ENCODE measurements at places on chromosomes 7 and 10.

DNA sequence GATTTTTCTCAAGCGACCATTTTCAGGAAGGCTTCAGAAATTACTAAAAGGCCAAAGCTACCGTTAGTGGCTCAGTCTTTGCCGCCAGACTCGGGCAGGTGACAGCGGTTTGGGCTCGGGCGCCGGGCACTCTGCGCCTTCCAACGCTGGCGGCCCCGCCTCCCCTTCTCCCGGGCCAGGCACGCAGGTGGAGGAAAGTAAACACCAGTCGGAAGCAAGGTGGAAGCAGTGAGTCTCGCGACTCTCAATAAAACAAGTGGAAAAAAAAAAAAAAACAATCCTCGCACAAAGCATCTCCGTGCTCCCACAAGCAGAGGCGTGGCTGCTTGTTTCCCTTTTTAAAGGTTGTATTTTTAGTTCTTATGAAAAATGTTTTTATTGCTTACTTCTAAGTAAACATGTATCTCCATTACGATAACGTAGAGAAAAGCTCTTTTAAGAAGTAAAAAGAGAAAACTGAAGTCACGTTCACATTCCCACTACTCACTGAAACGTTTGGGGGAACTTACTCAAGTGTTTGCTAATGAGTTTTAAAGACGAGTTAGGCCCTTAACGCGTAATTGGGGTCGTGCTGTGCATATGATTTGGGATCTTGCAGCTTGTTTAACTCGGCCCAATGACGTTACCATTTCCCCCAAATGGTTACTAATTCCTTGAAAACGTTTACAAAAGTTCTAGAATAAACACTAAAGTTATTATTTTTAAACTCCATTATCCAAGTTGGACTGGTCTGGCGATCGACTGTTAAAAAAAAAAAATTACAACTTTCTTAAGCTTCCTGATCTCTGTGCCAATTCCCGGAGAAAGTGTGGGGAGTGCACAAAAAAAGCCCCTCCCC lies 864 bp downstream of the CDCA7L start:
- peak; percentile 16 for DNase-seq

- DNase-seq: no peak
These were observed 83.2 kb upstream of the SFMBT2 start for GRCh38 chr10:7493996-7494395.

GRCh38 chr7:93938293-93938692 lies 16.8 kb downstream of the GNG11 start:
- DNase-seq: peak; percentile 73

DNA sequence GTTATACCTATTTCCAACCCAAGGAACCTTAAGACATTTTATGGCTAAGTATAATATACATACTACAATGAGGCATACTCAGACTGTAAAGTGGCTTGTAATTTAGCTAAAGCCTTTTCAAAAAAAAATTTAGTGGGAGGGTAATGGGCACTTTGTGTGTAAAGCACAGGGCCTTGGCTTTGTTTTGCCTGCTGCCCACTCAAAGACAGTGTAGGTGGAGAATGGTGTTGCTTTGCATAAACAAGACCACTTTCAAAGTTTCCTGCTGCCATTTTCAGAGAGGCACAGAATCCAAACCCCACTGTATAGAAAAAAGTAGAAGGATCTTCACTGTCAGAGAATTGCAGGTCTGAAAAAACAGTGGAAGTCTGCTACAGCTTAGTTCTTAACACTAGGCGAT lies 21.2 kb upstream of the SLC35B4 start:
- DNase-seq: no peak

- no peak for DNase-seq
These were observed 73.5 kb downstream of the CDK6 start for GRCh38 chr7:92762851-92763250.

DNA sequence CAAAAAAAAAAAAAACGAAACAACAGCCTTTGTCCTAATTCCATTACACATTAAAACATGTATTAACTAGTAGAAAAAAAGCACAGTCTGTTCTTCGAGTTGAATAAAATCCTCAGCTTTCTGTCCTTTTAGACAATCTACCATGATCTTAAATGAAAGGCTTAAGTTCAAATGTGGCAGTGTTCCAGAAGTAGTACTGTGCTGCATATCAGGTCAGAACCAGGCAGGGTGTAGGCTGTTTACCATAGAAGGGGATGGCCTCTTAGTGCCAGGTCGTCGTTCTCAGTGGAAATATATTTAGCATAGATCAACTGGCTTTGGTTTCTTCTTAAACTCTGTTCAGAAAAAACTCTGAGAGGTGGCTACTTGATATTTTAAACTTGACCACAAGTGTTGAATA lies 612.0 kb downstream of the CNTNAP2 start:
- DNase-seq: no peak

DNA sequence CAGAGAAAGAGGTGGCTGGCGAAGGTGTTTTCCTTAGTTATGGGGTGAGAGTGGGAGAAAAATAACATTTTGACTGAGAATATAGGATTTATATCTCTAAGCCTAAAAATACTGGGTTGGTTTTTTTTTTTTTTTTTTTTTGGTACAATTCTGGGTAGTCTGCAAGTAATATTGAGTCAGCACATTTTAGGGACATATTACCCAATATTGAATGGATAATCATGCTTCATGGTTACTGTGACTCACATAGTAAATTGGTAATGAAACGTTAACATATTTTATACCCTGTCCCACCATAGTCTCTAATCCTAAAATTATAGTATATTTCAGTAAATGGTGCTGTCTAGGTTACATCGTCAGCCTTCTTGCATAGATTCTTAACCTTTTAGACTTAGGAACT lies 91.4 kb downstream of the TPST1 start:
- DNase-seq: no peak

GRCh38 chr10:130900441-130901160 lies 410.9 kb downstream of the TCERG1L start:
- DNase-seq: no peak

- no peak for DNase-seq
These were observed 20.4 kb upstream of the INSYN2A start for GRCh38 chr10:127216786-127217185.

DNA sequence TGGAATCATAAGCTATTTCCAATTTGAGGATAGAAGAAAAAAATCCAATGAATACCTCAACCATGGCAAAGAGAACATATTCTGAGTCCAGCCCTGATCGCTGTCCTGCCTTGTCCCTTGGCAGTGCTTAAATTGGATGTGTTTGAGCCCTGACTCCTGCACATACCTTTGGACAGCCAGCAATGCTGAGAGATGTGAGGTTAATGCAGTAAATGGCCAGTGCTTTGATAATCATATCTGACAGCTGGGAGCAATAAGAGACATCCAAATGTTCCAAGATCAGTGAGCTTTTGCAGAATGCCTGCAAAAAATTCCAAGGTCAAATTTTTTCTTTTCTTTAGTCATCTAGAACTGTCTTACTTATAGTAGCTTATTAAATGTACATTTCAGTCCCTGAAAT lies 80.1 kb upstream of the LRRC17 start:
- no peak for DNase-seq

DNA sequence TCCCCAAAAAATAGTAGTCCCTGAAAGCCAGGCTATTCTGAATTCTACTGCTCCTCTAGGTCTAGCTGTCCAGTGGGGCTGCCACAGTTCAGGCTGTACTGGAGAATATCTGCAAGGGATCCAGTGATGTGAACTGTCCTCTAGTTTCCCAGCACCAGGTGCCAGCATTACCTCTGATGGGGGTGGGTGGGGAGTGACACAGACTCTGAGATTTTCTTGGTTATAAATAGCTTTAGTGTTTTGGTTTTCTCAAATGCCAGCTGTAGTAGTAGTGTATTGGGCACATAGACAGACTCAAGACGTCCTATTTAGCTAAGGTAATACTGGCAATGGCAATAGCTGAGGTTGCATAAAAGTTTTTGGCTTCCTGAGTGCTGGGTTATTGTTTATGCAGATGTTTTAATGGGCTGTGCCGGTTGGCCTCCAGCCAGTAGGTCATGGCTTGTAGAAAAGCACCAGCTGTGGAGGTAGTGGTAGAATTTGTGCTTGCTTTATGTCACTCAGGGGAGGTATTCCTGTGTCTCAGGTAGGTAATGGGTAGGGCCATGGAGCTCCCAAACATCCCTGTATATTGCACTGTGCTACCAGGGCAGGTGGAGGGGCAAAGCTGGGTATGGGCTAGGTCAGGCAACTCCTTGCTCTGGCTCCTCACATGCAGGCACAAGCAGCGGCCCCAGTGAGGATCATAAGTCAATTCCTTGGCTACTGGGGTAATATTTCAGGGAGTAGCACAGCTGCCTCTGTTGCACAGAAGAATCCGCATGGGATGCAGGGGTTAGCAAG lies 338.7 kb upstream of the LRRTM3 start:
- no peak for DNase-seq

DNA sequence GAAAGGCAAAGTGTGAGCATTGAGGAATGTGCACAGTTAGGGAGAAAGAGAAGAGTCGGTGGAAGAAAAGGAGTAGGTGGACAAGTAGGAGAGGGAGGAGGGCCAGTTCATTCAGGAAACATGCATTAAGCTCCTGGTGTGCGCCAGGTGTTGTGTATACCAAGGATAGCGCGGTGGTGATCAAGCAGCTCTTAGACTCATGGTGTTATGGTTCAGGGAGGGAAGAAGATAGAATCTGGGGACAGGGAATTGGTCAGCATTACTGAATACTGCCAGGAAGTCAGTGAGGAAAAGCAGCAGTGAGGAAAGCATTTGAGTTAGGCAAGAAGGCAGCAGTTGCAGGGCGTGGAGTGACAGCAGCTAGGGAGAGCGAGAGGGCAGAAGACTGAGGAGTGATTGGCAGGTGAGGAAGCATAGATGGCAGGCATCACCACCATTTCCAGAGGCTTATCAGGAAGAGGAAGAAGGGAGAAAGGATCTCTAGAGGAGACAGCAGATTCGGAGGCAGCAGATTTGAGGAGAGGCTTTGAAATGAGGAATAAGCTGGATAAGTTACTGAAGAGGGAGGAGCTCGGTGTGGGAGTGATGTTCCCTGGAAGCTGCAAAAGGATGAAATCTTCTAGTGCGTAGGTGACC lies 265.6 kb downstream of the GFRA1 start:
- DNase-seq: no peak

- no peak for DNase-seq
These were observed 38.9 kb downstream of the HK1 start for GRCh38 chr10:69317175-69317604.

GRCh38 chr7:26393818-26394217 lies 102.2 kb downstream of the SNX10 start:
- no peak for DNase-seq

- no peak for DNase-seq
These were observed 205.3 kb downstream of the BUB3 start for GRCh38 chr10:123359539-123359938.

DNA sequence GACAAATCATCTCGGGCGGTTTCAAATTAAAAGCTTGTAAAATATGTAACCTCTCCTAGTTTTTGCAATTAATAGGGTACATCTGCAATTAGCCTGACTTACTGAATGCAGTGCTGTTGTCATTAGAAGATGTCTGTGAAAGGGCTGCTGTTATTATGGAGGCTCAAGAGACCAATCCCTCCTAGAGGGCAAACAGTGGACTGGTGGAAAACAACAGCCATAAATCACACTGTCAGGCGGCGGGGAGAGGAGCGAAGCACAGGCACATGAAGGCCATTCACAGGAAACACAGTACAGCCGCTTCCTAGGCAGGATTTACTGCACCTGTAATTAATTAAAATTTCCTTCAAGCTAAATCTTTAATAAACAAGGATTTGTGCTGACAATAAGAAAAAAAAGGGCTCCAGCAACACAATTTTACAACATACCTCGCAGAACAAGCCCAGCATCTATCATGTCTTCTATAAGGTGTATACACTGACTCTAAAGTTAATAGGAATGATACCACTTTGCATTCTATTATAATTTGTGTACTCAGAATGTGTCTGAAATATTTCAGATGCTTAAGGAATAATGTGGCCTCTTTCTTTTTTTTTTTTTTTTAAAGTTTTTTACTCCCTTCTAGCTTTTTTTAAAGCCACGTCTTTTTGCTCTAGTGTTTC lies 50.7 kb downstream of the ERCC6 start:
- DNase-seq: peak; percentile 8

DNA sequence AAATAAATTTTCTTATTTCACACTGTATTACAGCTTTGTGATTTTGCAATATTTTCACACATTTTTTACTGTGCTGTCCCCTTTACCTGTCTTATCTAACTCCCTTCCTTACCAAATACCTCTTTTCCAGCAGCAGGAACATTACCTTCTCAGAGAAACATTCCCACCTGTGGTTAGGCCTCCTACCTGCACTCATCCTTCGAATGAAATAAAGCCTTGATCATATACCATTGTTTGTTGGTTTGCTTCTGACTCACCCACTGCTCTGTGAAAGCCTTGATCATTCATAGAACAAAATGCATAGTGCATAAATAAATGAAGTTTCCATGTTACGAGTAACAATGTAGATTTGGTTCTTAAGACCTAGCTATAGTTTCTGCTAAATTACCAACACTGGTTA lies 256.3 kb downstream of the ARL4A start:
- DNase-seq: no peak

- DNase-seq: no peak
These were observed 21.2 kb downstream of the OR9A2 start for GRCh38 chr7:143005632-143006260.

GRCh38 chr7:18295781-18296423 lies 199.6 kb upstream of the HDAC9 start:
- no peak for DNase-seq

GRCh38 chr7:962401-963081 lies 8.1 kb upstream of the ADAP1 start:
- DNase-seq: no peak

DNA sequence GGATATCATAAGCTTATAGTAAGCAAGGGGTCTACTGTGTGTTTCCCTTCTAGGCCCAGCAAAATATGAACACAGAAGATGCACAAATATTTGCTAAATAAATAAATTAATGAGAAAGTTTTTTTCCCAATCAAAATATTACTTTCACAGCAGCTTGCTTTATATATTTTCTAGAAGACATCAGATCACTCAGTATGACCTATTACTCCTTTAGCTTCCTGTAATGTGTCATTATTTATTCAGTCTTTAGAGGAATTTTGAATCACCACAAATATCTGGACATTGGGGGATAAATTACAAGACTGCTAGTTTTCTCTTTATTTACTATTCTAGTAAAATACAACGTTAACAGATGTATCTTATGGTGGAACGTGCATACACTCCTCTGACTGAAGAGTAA lies 765.8 kb upstream of the POM121L12 start:
- peak; percentile 14 for DNase-seq

- no peak for DNase-seq
These were observed 70.0 kb downstream of the MINDY4 start for GRCh38 chr7:30841025-30841735.

DNA sequence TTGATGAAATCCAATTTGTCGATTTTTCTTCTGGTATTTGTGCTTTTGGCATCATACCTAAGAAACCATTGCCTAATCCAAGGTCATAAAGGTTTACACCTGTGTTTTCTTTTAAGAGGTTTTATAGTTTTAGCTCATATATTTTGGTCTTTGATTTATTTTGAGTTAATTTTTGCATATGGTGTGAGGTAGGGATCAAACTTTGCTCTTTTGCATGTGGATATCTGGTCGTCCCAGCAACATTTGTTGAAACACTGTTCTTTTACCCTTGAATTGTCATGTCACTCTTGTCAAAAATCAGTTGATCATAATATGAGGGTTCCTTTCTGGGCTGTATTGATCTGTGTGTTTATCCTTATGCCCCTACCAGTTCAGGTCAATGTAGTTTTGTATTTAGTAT lies 232.5 kb upstream of the SH2B2 start:
- DNase-seq: no peak

Measured in lung microvascular endothelial cell (primary cell).